Amygdala (tissue), 56 donors: ENCODE measurements at places on chromosomes 1 and 21.
A peak's percentile ranks its signal among the peaks of the same experiment; 100 is the strongest.

GRCh38 chr1:28144203-28145135, 32.0 kb downstream of the PTAFR start:
- DNase-seq, result no peak

DNA sequence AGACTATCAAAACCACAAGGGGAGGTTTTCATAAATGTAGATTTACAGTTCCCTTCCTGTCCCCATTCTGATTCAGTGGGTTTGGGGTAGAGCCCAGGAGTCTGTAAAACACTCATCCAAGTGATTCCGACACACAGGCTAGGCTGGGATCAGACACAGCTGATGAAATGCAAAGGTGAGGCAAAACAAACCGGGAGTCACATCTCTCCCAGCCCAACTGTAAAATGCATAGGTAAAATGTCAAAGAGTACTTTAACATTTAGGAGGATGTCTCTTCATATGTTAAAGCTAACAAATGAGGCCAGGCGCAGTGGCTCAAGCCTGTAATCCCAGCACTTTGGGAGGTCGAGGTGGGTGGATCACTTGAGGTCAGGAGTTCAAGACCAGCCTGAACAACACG, 45.0 kb downstream of the ZNF281 start:
- DNase-seq, result no peak

DNA sequence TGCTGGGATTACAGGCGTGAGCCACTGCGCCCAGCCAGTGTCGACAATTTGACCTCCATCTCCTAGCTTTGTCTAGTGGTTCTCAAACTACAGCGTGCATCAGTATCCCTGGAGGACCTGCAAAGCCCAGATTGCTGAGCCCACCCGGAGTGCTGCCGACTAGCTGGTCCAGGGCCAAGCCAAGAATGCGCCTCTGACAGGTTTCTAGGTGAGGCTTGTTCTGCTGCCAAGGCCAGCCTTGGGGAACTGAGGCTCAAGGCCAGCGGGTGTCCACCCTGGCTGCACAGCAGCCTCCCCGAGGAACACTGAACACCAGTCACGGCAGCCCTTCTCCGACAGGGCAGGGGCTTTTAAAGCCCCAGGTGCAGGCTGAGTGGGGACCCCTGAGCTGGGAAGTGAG, 9.8 kb upstream of the PTTG1IP start:
- no peak for DNase-seq

- no peak for DNase-seq
Measured at GRCh38 chr1:11188381-11188780, 774 bp upstream of the ANGPTL7 start.

DNA sequence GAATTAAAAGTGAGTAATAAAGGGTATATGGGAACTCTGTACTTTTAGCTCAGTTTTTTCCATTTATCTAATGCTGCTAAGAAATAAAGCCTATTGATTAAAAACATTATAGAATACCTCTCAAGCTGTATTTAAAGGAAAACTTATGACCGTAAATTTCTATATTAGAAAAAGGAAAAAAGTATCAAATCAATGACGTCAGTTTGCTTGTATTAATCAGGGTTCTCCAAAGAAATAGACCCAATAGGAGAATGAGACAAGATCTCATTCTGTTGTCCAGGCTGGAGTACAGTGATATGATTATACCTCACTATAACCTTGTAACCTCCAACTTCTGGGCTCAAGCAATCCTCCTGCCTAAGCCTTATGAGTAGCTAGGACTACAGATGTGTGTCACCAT, 15.4 kb upstream of the LRIF1 start:
- DNase-seq, result no peak

DNA sequence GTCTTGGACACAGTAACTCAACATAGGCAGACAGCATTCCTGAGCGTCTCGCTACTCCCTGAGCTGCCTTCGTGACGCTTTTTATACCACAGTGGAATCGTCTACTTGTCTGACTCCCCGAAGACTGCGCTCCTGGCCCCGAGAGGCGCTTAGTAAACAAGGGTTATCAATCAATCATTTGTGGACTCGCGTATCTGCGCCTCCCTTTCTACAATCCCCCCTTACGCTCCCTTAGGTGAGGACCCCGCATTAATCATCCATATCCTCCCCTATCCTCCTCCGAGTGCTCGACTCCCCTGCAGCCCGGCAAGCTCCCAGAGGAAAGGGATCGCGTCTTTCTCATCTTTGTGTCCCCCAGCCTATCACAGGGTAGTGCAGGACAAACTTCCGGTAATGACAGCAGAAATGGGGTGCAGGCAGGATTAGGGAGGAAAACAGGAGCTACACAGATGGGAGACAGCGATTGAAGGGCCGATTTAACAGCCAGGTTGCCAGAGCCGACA, 522 bp downstream of the TMEM59 start:
- no peak for DNase-seq

DNA sequence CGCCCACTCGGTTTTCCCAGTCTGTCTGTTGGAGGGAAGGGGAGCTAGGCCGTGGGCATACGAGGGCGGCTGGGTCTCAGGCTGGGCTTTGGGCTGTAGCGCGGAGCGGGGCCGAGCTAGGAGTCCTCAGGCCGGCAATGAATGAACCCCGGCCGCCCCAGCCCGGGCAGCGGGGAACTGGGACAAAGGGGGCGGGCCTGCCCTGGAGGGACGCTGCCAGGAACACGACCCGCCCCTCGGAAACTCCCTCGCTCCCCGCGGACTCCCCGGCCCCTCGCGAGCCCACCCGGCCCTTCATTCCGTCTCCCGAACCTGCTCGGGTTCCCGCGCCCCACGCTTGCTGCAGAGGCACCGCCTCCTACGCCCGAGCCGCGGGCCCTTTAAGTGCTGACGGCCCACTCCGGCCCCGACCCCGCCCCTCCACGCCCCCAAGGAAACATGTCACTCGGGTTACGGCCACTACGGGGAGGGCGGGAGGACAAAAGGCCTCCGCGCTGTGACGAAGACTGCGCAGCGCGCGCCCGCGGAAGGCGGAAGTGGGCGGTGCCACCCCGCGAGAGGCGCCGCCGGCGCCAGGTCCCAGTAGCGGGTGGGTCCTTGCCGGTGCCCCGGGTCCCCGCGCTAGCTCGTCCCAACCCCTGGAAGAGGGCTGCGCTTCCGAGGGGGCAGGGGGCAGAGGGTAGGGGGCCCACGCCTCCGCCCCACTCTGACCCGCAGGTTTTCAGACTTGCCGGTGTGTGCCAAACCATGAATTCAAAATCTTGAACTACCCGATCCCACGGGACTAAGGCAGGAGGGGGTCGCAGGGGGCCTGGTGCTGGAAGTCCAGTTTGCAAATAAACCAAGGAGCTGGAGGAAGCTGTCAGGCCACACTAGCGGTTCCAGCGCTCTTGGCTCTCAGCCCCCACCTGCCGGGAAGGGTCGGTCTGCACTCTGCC, at the start of gene GALE:
Gene GALE, minus strand, starts transcription at position 355 of the 938 bp plus-strand sequence. CDS start 1,747 bp downstream, outside the sequence.
- DNase-seq, result peak; percentile 94

DNA sequence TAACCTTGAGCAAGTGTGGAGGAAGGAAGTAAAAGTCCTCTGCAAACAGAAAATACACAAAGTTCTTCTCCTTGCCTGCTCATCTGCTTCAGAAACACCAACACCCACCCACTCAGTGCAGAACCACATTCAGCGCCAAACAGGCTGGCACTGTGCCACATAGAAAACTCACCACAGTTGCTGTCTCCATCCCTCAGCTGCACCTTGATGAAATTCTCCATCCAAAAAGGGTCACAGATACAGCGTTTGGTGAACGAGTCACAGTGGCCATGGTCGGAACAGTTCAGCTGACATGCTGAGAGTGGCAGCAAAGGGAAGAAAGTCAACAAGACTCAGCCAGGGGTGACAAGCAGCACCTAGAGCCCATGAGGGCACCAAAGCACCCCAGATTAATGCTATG, 114.5 kb downstream of the KIAA0319L start:
- DNase-seq, result no peak

- DNase-seq, result no peak
Measured at GRCh38 chr21:37869661-37870060, 46.6 kb downstream of the KCNJ6 start.

- DNase-seq, result no peak
Measured at GRCh38 chr1:2127187-2128145, 67.1 kb downstream of the FAAP20 start.

DNA sequence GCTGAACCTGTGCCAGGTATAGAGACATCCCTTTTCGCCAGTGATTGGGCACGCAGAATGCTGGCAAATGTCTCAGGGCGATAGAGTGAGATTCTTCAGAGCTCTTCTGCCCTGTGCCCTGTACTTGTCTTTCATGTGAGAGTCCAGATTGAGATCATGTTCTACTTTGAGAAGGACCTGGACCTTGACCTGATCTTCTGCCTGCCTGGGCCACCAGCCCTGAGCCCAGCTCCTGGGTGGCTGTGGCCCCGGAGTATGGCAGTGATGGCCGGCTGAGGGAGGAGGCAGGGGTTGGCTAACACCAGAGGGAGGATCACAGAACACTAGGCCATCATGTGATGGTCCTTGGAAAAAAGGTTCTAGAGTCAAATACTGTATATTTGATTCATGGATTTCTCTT, 13.8 kb downstream of the STRIP1 start:
- no peak for DNase-seq

- DNase-seq, result no peak
Measured at GRCh38 chr1:24149866-24150233, 6.9 kb upstream of the IL22RA1 start.

GRCh38 chr1:76901158-76901767, 34.0 kb downstream of the ST6GALNAC5 start:
- DNase-seq, result no peak

GRCh38 chr21:43308101-43308814, 118.7 kb downstream of the SIK1 start:
- DNase-seq, result no peak

DNA sequence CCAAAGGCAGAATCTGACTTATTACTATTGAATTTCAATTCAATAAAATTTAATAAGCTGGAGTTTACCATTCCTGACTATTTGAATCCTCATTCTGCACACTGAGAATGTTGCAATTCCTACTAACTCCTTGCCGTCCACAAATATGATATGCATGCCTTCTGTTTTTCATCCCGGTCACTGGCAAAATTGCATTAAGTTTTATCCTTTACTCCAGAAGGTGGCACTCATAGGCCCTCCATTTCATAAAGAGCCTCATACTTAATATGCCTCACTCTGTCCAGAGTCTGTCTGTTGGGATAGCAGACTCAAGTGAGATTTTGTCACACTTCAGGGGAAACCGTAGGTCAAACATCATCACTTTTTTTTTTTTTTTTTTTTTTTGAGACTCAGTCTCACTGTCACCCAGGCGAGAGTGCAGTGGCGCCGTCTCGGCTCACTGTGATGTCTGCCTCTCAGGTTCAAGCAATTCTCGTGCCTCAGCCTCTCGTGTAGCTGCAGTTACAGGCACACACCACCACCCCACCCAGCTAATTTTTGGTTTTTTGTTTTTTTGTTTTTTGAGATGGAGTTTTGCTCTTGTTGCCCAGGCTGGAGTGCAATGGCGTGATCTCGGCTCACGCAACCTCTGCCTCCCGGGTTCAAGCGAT, 27.3 kb downstream of the F11R start:
- no peak for DNase-seq

DNA sequence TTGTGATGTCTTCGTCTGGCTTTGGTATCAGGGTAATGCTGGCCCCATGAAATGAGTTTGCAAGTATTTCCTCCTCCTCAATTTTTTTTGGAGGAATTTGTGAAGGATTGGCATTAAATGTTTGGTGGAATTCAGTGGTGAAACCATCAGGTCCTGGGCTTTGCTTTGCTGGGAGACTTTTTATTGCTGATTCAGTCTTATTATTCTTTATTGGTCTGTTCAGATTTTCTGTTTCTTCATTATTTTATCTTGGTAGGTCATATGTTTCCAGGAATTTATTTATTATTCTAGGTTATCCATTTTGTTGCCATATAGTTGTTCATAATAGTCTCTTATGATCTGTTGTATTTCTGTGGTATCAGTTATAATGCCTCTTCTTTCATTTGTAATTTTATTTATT, 126.7 kb downstream of the RABGAP1L start:
- DNase-seq, result no peak

GRCh38 chr1:59081181-59081580, 215.7 kb upstream of the FGGY start:
- DNase-seq, result no peak

GRCh38 chr21:34580181-34580700, 34.7 kb downstream of the RCAN1 start:
- no peak for DNase-seq

DNA sequence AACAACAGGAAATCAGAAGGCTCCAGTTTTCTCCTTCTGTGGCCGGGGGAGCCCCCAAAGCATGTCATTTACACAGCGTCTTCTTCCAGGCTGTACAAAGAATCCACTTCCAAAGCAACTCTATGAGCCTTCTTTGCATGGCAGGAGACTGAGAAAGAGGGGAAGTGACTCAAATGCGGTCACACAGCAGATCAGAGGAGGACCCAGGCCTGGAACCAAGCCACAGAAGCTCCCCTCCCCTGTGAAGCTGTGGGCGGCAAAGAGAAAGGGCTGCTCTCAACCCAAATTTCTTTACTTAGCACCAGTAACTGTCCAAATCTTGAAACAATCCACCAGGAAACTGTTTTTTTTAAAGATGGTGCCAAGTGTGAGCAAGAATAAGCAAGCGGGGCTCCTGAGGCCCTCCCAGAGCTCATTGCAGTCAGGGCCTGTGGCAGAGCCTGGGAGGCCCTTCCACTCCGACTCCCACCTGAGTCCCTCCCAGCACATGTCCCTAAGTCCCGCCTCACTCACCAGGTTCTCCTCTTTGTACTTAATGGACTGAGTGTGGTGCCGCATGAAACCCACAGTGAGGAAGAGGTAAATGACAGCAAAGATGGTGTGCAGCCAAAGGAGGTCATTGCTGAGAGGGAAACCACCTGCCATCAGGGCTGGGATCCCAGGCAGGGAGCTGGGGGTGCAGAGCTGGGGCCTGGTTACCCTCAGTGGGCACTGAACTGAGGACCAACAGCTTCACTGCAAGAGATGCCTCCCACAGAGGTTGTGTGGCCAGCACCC, 15.9 kb downstream of the TMEM63A start:
- DNase-seq, result no peak

GRCh38 chr21:37436174-37436573, 69.6 kb downstream of the DYRK1A start:
- DNase-seq, result no peak

DNA sequence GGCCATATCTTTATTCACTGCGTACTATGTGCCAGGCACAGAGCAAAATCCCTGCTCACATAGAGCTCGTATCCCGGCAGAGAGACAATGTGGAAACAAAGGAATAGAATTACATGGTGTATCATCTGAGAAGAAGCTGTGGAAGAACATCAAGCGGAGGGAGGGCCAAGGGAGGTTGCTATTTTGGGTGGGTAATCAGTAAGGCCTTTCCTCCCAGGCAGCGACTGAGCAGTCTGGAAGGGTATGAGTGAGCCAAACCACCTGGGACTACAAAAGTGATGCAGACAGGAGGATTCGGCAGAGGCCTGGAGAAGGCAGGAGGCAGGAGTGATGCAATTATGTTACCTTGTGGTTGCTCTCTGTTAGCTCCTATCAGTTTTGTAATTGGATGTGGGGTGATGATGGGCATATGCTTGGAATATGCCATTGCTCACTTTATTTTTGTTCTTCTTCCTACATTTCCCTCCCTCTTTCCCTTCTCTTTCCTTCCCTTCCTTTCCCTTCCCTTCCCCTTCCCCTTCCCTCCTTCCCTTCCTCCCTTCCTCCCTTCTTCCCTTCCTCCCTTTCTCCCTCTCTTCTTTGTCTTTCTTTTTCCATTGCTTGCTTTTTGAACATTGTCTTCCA, 172.9 kb downstream of the DISC1 start:
- no peak for DNase-seq

- no peak for DNase-seq
Measured at GRCh38 chr21:34696121-34696520, 27.3 kb downstream of the CLIC6 start.
